ENCODE measurements at places on chromosomes 16 and 17.
A peak's percentile ranks its signal among the peaks of the same experiment; 100 is the strongest.

GRCh38 chr17:70493277-70493874 lies 324.0 kb downstream of the KCNJ2 start:
- no peak for DNase-seq

- no peak for DNase-seq
Measured at GRCh38 chr17:44932096-44932786, 15.3 kb downstream of the KIF18B start.

GRCh38 chr17:15511142-15511541 lies 43.7 kb upstream of the CDRT4 start:
- DNase-seq, result no peak

- DNase-seq, result no peak
Measured at GRCh38 chr17:47816947-47817346, 4.6 kb downstream of the OSBPL7 start.

DNA sequence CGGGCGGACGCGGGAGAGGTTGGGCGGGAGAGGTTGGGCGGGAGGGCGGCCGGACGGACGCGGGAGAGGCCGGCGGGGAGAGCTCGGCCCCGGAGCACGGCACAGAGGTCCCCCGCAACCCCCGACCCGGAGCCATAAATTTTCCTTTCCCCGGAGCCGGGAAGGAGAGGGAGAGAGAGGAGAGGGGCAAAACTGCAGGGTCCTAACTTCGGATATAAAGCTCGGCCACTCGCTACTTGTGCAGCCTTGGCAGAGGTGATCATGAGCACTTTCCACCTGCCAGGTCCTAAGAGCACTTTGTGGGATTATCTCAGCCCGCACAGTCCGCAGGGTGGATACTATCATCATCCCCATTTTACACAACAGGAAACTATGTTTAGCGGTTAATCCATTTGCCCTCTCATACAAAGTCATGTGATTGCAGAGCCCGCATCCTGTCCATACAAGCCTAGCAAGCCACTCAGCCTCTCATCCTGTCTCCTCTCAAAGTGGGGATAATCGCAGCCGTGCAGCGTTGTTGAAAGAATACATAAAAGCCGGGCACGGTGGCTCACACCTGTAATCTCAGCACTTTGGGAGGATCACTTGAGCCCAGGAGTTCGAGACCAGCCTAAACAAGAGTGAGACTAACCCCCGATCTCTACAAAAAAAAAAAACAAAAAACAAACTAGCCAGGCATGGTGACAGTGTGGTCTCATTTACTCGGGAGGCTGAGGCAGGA lies 780 bp upstream of the DCAKD start:
- peak; percentile 36 for DNase-seq

GRCh38 chr17:12739500-12739899 lies 49.8 kb upstream of the ARHGAP44 start:
- no peak for DNase-seq

GRCh38 chr17:50758989-50759544 lies 8.3 kb downstream of the ANKRD40CL start:
- DNase-seq, result no peak

DNA sequence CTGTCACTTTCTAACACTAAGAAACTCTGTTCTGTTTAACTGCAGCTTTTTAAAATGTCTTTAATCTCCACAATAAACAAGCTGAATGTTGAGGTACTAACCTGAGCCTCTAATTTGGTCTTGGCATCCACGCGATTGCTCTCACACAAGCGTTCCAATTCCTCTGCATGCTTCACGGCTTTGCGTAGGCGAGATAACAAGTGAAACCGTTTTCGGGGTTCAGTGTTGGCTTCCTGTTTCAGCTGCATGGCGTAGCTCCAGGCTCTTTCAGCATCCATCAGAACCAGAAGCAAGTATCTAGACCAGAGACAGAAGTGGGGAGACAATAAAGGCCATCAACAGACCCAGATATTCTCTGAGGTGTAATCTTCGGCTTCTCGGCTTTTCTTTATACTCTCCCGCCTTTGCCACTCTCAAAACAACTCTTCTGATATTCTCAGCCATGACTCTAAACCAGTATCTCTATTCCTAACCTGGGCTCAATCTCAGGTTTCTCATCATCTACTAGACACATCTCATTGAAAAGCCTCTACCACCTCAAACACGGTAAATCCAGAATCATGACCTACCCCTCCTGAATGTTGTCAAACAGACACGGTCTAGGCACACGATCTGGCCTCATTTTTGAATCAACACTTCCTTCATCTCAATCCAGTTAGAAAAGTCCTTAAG lies 8.3 kb downstream of the SRP68 start:
- no peak for DNase-seq

- no peak for DNase-seq
Measured at GRCh38 chr17:77106874-77107358, 33.9 kb upstream of the SEC14L1 start.

GRCh38 chr17:58269557-58270291 lies 11.0 kb downstream of the MPO start:
- no peak for DNase-seq

GRCh38 chr17:51164911-51165679 lies 1.1 kb upstream of the NME2 start:
- DNase-seq, result no peak

GRCh38 chr17:29158096-29158487 lies 22.1 kb downstream of the MYO18A start:
- no peak for DNase-seq

GRCh38 chr16:70736465-70737376 lies 50.9 kb upstream of the MTSS2 start:
- DNase-seq, result no peak

GRCh38 chr16:1821861-1822611 lies 4.6 kb downstream of the HAGH start:
- no peak for DNase-seq

- DNase-seq, result no peak
Measured at GRCh38 chr16:84949772-84950436, 61.4 kb downstream of the ZDHHC7 start.

DNA sequence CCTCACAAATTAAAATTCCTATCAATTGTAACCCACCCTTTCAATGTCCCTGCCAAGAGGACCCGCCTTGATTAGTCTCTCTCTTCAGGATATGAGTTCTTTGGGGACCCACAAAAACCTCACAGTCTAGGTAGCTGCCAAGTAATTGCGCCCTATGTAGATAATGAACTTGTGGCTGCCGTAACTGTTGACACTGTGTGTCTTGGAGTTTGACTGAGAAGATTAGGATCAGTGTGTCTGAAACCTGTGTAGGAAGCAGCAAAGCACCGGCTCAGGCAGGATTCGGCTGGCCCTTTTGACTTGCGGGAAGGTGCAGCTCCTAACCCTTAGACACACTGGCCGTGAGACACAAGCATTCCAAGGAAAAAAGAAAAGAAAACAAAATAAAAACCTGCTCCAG lies 17.8 kb upstream of the SLC6A4 start:
- no peak for DNase-seq

DNA sequence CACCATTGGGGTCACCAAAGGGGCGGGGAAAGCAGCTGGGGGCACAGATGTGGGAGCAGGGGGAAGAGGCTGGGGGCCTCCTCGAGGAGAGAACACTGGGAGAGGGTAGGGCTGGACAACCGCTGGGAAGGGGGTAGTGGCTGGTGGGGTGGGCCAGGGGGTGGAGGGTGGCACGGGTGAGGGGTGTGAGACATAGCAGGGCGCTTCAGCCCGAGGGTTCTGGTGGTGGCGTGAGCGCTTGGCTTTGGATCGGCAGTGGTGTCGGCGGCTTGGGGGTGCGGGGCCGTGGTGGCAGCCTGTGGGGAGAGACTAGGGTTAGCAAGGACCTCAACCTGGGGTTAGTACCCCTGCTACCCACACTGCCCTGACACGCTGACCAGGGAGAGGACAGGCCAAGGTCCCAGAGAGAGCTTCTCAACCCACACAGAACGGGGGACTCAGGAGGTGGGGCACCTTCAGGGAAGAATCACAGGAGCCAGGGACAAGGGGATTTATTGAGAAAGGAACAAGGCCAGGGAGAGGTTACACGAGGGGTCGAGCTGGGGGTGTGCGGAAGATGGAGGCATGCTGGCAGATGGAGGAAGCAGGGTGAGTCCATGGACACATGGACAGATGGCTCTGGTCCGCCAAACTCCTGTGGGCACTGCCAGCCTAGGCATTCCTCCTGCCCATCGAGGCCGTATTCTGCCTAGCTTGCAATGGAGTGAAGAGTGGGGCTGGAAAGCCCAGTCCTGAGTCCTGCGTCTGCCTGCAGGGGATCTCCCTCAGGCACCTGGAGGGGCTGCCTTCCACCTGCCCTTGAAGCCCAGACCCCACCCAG lies 8.4 kb downstream of the PER1 start:
- DNase-seq, result no peak

Measured in AG08395 (cell line).